ENCODE measurements at places on chromosomes 1 and 21. TPM values are rescaled to one million over a fixed set of nuclear protein-coding genes. Genes with fewer than 3 reads are reported as not detected.

GRCh38 chr1:87149241-87150041 lies 179.2 kb upstream of the LMO4 start:
- peak; percentile 44 for DNase-seq

DNA sequence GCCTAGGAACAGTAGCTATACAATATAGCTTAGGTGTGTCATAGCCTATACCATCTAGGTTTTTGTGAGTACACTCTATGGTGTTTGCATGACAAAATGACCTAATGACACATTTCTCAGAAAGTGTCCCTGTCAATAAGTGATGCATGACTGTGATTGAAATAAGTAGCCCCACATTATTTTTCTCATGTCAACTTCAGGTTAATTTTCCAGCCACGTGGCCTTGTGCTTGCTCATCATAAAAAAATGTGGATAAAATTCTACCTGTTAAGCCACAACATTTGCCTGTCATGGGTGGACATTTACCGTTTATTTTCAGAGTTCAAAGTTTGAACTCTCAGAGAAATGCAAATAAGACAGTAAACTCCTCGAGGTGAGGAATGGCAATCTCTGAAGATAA lies 5.5 kb downstream of the DISC1 start:
- DNase-seq: no peak

The VASH2 gene
- 11.6 TPM for total RNA-seq

DNA sequence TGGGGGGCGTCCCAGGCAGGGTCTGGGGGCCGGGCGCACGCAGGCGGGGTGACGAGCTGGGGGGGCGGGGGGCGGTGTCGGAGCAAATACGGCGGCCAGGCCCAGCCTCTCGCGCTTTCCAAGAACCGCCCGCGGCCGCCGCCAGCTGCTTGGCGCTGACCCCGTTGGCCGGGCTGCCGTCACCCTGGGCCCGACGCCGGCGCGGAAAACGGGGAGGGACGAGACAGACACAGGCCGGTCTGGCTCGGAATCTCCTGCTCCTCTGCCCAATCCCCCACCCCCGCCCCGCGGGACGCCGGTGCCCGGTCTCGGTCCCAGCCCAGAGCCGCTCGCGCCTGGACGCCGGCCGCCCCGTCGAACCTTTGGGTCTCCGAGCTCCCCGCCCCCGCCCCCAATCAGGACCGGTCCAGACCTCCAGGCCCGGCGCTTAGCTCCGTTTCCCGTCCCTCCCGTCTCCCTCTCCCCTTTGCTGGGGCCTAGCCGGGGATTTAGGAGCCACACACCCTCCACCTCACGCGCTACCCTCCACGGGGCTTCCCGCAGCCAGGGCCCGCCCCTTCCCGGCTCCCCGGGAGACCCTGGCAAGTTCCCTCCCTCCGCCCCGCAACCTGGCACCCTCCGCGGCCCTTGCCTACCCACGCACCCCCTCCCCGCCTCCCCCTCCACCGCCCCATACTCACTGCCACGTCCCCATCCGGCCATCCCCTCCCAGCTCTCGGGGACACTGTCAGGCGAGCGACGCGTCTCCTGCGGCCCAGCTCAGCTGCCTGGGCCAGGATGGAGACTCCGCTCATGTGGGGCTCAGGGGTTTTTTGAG lies 800 bp upstream of the MMP23B start:
- DNase-seq: peak; percentile 77

DNA sequence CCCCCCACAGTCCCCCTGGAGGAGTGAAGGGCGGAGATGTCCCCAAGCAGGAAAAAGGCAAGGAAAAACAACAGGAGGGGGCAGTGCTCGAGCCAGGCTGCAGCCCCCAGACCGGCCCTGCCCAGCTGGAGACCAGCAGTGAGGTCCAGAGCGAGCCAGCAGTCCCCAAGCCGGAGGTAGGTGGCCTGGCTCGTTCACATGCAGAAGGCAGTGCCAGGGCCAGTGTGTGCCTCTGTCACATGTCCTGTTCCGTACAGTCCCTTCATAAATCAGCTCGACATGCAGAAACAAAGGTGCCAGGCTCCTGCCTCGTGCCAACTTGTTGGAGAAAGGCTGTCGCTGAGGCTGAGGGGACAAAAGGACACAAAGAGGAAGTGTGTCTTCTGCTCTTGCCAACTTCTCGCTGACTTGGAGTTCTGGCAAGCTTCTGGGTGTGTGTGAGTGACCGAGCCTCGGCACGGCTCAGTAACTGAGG lies 24.1 kb upstream of the MPZL1 start:
- no peak for DNase-seq

DNA sequence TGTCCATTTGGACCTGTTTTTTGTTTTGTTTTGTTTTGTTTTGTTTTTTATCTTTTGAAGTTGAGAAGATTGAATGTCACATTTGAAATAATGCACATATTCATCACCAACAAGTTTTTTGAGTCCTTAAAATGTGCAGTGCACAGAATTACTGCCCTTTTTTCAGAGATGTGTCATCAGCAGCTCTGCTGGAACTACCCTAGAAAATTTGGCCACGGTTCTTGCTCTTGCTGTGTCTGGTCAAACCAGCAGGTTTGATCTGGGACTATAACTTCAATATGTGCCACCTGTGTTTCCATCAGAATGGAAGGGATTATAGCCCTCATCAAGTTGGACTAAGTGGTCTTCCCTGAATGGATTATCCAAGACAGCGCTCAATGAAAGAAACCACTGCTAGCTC lies 24.1 kb upstream of the CNN3 start:
- no peak for DNase-seq

DNA sequence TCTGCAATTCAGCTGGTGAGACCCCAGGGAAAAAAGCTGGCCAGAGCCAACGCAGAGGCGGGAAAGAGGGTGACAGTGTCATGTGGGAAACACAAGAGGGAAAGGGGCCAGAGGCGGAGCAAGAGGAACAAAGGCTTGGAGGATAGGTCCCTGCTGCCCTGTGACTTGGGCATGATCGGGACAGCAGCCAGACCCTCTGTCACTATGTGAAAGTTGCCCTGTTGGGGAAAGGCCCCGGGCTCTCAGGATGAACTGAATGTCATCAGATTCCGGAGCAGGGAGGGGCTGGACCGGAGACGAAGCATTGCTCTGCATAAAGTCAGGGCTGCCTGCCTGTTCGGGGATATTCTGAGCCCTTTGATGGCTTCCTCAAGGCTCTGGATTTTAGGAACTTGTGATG lies 5.7 kb upstream of the ELF3 start:
- DNase-seq: no peak

DNA sequence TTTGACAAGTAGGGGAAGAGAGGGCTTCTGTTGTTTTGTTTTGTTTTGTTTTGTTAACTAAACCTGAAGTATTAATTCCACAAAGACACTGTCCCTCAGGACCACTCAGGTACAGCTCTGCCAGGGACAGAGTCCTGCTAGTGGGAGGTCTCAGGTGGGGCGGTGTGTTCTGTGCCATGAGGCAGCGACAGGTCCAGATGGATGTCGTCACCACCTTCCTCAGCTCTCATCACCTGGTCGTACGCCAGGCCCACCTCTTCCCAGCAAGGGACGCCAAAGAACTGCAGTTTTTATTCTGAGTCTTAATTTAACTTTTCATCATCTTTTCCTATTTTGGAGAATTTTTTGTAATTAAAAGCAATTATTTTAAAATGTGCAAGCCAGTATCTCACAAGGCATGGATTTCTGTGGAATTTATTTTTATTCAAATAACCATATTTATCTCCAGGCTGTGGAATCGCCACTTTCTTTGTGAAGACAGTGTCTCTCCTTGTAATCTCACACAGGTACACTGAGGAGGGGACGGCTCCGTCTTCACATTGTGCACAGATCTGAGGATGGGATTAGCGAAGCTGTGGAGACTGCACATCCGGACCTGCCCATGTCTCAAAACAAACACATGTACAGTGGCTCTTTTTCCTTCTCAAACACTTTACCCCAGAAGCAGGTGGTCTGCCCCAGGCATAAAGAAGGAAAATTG lies 62.5 kb downstream of the POFUT2 start:
- no peak for DNase-seq

DNA sequence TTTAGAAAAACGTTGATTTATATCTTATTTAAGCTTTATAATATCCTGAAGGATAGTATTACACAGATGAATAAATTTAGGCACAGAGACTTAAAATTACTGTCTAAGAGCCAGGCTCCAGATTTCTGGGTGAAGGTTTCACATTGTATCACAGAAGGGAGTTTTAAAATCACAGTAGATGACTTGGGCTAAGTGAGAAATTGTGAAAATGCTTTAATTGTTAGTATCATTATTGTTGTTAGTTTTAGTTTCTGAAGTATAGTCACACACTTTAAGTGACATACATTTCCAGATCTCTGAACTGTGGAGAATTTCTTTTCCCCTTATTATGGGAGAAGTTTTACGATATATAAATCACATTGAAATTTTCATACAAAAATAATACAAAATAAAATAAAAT lies 83.5 kb downstream of the NDUFS5 start:
- DNase-seq: no peak

GRCh38 chr1:204340081-204340889 lies 19.4 kb downstream of the PLEKHA6 start:
- DNase-seq: no peak

The SPATA45 gene
- 0.89 TPM for total RNA-seq

DNA sequence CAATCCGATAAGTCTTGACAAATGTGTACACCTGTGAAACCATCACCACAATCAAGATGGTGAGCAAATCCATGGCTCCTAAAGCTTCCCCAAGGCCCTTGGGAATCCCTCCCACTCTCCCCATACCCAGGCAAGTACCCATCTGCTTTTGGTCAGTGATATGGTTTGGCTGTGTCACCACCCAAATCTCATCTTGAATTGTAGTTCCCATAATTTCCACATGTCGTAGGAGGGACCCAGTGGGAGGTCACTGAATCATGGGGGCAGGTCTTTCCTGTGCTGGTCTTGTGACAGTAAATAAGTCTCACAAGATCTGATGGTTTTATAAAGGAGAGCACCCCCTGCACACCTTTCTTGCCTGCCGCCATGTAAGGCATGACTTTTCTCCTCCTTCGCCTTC lies 14.6 kb upstream of the GUCA2B start:
- DNase-seq: no peak

DNA sequence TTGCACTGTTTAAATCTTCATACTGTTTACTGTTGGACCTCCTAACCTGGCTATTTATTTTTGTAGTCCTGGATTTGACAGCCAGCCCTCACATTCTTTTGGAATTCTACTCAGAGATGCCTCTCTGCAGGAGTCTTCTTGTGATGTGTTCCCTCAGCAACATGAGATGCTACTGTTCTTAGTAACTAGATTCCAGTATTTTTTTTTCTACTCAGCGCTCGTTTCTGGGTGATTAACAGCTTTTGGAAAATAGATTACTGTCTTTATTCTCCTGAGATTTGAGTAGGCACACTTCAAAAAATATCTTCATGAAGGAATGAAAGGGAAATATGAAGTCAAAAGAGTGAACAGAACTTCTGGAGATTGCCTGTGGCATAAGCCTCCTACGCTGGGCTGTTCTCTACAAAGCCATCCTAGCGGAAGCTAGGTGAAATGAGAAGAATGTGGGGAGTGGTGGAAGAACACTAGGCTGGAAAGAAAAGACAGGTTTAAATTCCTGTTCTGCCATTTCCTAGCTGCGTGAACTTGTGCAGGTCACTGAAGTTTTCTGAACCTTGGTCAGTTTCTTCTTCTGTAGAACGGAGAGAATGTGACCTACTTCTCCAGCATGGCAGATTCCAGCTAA lies 75.9 kb downstream of the LRRC8C start:
- no peak for DNase-seq

DNA sequence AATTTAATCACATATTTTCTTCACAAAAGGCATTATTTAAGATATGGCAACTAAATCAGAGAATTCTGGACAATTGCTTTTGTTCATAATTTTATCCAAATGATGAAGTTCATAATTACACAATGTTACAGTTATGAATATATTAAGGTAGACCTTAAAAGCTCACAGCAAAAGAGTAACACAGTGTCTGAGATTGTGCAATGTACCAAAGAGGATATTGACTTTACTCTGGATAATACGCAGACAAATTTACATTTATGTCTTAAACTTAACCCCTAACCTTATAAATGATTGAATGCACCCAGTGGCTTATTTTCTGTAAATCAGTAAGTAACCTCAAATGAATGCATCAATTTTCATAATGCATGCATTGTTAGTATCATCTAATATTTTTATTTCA lies 216.2 kb upstream of the SAMSN1 start:
- DNase-seq: no peak

DNA sequence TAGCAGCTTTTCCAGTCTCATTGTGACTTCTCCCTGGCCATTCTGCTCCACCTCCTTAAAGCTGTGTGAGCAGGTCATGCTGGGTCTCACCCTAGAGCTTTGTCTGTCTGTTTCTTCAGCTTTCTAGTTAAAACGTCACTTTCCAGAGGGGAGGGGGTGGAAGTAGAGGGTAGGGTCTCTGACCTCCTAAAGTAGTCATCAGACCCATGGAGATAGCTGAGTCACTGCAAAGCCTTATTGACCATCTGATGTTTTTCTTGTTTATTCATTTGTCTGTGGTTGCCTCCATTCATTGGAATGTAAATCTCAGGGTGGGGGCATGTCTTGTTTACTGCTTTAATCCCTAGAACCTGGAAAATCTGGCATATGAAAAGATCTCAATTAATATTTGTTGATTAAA lies 52.7 kb downstream of the ELF3 start:
- no peak for DNase-seq

The PDZK1 gene
- 8.7 TPM for total RNA-seq

DNA sequence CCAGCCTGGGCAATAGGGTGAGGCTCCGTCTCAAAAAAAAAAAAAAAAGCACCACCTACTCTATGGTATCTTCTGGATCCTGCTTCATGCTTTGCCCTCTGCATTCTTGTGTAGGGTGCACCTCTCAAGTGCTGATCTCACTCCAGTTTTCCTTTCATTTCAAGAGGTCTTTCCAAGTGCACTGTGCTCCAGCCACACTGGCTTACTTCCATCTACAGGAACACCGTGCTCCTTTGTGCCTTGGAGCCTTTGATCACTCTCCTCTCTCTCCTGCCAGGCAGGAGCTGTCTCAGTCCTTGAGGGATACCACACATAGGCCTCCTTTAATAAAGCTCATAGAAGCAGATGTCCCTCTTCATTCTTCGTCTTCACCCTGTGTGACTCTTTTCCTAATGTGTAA lies 55.4 kb upstream of the GREM2 start:
- no peak for DNase-seq

- DNase-seq: no peak
Measured at GRCh38 chr1:110615548-110616130, 9.5 kb upstream of the KCNA2 start.

GRCh38 chr1:161191971-161192370 lies 6.9 kb downstream of the ADAMTS4 start:
- no peak for DNase-seq

GRCh38 chr1:160720356-160721085 lies 8.9 kb upstream of the CD48 start:
- DNase-seq: no peak

- no peak for DNase-seq
Measured at GRCh38 chr1:7506454-7507284, 264.4 kb upstream of the VAMP3 start.
